Substantia nigra (tissue), 51 donors: ENCODE measurements at places on chromosomes 6 and 20.

DNA sequence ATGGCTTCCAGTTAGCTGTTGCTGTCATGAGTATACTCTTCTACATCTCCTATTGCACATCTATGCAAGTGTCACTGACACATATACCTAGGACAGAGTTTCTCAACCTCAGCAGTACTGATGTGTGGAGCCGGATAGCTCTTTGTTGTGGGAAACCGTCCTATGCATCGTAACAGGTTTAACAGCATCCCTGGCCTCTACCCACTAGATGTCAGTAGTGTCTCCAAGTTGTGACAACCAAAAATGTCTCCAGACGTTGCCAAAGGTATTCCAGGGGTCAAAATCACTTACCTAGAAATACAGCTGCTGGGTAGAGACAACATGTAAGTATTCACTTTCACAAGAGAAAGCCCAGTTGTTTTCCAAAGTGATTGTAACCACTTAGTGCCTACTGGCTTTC, 637.6 kb downstream of the RNF144B start:
- no peak for DNase-seq

DNA sequence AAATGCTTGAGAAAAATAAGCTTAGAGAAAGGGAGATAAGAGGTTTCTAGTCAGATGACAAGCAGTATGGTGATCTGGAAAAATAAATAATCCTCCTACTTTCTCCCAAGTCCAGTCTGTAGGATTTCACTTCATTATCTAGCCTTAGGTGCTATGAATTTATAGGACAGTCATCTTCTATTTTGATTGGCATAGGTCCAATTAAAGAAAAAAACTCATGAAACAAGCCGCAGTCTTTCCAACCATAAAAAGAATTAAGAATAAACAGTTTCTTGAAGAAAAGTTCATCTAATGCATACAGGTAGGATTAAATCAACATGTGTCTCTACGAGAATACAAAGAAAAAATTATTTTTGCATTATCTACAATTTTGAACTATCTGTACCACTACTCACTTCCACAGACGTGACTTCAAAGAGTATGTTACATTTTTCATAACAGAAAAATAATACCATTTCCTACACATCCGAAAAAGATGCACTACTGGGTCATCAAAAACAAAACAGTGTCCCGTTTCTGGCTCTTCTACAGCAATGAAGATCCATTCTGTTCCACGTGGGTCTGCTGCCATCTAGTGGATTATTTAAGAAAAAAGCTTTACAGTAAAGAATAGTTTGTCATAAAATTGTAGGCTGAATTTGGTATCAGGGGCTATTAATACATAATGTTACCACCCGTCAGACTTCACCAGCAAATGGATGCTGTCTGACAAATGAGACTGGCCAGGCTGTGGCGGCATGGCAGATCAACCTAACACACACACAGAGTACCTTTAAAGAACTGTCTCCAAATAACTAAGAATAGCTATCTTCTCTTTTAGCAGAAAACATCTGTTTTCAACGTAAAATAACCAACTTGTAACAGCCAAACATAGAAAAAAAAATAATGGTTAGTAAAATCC, 28.9 kb downstream of the STX7 start:
- DNase-seq: no peak

GRCh38 chr6:148760568-148761526, 14.0 kb downstream of the UST start:
- peak; percentile 28 for DNase-seq

DNA sequence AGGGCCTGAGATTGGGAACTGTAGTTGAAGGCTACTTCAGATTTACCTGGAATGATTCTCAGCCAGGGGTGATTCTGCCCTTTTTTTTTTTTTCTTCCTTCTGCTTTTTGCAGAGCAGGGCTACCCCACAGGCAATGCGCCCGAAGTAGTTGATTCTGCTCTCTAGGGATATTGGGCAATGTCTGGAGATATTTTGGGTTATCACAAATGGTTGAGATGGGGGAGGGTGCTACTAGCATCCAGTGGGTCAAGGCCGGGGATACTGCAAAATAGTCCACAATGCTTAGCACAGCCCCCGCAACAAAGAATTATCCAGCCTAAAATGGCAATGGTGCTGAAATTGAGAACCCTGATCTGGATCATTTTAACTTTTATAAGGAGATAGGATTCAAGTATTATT, 71.2 kb upstream of the ZMYND8 start:
- no peak for DNase-seq

GRCh38 chr6:39818695-39819094, 26.5 kb downstream of the DAAM2 start:
- DNase-seq: no peak

GRCh38 chr6:91482498-91482897, 895.6 kb upstream of the MAP3K7 start:
- DNase-seq: no peak

GRCh38 chr20:43984587-43984986, 69.9 kb downstream of the TOX2 start:
- no peak for DNase-seq

DNA sequence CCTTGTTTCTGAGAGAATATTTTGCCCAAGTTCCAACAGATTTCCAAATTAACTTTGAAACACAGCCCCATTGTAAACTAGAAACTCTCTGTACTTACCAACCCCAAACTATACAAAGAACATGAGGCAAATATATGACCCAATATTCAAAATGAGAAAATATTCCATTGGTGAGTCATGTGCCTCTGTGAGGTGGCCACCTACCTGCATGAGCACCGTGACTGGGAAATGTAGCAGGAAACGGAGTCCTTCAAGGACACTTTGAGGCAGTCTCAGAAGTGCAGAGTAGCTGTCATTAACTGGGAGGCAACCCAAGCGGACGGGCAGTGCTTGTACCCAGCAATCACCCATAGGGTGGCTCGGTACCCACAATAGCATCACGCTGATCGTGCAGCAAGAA, 335.5 kb upstream of the NOX3 start:
- DNase-seq: no peak

DNA sequence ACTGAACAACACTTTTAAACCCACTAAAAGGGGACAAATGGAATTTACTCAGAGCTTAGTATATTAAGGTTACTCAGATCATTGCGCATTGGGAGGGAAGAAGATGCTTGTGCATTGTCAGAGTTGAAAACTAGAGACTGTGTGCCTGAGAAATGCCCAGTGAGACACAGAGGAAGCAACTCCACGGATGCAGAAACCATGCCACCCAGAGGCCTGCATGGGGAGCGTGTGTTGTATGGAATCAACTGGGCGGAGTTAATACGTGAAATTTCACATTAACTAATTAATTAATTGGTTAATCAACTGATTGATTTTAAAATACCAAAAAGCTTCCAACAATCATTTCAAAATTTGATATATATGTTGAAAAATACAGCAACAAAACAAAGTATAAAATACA, 391.6 kb downstream of the PLCB1 start:
- no peak for DNase-seq

DNA sequence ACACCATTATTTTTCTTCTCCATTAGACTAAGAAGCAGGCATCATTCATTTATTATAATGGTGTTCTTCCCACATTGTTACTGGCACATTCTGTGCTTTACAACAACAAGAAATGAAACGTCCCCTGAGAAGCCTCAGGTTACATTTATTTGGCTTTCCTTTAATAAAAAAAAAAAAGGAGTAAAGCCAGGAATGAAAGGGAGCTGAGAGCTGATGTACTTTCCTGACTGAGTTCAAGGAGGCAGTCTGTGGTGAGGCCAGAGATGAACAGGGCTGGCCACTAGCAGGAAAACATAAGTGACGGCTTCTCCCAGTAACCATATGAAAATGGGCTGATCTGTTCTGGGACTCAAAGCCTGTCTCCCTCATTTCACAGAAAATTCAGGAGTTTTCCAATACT, 742.1 kb downstream of the MAFB start:
- DNase-seq: no peak

DNA sequence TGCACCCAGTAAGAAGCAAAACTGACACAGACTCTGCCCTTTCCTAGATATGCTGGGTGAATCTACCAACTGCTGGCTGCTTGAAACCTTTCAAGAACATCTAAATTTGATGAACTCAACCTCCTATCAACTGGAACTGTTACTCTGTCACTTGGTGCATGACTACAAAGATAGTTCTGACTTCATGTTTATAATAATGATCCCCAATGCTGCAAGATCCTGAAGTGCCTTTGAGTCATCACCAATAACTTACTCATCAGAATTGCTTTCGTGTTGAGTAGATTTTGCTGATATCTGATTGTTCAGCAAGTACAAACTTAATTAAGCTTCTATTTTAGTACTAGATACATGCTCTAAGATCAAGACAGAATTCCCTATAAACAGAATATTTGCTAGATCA, 100.2 kb upstream of the ARMC2 start:
- no peak for DNase-seq

DNA sequence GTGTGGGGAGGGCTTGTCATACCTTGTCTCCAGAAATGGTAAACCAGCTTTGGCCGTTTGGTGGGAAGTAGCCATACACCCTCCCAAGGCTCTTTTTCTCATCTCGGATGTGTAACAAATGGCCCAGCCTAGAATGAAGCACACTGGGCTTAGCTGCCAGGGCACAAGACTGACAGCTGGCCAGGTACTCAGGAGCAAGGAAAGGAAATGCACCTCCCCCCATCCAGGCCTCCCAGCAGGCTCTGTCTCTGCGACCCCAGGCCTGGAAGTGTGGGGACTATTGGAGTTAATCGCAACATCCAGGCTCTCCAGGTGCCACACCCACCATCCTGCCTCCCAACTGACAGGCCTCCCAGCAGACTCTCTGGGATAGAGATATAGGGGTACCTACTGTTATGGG, 43.0 kb downstream of the MRS2 start:
- DNase-seq: no peak

GRCh38 chr20:21564127-21564773, 50.4 kb upstream of the NKX2-2 start:
- peak; percentile 40 for DNase-seq

GRCh38 chr6:138560130-138560860, 61.0 kb upstream of the NHSL1 start:
- DNase-seq: no peak

DNA sequence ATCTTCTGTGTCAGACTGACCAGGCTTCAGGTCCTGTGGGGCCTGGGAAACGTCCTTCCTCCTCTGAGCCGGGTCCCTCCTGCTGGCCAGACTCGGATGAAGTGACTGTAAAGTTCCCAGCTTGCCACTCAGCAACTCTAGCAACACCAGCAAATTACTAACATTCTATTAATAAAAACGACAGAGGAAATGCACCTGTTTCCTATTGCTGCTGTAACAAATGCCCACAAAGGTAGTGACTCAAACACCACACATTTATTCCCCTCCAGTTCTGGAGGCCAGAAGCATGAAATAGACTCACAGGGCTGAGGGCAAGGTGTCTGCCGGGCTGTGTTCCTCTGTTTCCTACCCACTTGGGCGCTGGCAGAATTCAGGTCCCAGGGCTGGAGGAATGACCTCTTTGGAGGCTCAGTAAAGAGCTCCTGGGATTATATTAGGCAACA, 48.8 kb downstream of the CTCFL start:
- no peak for DNase-seq

- DNase-seq: no peak
These were observed 729.4 kb downstream of the TENT5A start for GRCh38 chr6:81023007-81023582.

DNA sequence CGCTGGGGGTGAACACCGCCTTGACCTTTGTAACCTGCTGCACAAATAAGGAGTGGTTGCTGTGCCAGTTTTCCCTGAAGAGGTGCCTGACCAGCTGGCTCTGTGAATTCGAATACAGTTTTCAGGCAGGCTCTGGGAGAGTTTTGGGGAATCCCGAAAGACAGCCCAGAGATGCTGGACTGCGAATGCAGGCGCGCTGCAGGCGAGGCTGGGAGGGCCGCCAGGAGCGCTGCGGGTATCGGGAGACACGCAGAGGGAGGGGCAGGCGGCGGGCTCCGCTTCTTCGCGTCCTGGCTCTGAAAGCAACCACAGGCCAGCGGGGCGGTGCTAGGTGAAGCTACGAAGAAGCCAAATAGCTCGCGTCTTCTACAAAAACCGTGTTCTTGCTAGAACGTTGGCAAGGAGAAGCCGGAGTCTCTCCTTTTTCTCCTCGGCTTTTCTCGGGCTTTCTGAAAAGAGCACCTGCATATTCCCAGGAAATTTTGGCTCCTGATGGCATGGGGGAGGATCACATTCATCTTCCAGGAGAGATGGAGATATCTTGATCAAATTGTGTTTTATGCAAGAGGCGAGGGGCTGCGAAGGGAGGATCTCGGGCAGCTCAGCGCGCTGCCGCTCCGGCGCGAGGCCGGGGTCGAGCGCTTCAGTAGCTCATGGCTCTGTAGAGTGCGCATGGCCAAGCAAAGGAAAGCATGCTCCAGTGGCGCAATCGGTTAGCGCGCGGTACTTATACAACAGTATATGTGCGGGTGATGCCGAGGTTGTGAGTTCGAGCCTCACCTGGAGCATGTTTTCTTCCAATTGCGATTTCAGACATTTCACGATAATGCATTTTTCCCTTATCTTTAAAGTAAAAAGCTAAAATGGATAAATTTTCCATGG, 158.1 kb upstream of the ZNF184 start:
- no peak for DNase-seq

DNA sequence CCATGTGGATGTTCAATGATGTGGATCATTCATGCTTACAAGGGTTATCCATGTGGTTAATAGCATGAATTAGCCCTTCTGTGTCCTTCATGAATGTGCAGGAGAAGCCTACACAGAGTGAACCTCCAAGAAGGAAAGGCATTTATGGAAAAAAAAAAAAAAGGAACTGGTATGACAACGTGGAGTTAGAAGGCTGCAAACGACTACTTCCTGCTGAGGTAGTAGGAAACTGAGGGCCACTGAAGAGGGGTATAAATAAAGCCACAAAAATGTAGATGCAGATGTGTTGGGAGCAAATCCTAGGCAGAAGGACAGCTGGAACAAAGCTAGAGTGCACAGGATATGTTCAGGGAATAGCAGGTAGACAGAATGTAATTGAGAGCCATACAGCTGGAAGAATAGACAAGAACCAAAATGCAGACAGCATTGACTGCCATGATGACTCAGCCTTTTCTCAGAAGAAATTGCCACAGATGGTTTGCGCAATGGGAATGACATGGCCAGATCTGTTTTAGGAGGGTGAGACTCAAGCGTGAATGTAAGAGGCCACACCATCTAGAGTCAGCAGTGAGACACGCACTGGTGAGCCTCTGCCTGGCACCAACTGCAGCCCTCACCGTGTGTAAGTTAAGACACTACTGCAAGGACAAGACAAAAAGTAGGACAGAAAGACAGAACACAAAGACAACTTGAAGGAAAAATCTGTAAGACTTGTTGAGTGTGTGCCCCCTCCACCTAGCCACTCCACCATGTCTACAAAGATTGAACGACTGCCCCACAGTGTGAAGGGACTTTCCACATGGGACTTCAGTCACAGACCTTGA, 79.8 kb downstream of the KIF13A start:
- no peak for DNase-seq

- no peak for DNase-seq
These were observed 38.3 kb downstream of the HECA start for GRCh38 chr6:139173172-139173571.
